Stimulated activated CD8-positive, alpha-beta memory T cell treated with anti-CD3 and anti-CD28 coated beads, Interleukin-7, amount 100 ng/mL, for 4 hours (primary cell): ENCODE measurements at places on chromosomes 1 and 21.

GRCh38 chr1:235076504-235077162, 52.0 kb downstream of the TOMM20 start:
- no peak for DNase-seq

DNA sequence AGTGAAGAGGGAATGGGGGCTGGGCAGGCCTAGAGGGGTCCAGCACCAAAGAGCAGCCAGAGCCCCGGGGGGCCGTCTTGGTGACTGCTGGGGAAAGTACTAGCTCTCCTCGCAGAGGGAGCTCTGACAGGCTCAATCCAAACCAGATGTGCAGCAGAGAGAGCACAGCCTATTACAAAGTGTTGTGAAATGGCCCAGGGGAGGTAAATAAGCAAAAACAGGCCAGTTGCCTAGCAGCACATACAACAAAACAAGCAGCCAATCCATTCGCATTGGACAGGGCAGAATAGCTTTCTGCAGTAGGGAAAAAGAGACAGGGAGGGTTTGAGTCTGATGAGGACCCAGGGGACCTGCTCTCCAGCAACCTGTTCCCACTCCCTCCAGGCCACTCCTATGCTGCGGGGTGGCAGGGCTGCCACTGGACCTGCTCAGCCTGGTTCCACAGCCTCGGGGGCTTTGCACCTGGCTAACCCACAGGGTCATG, 239.6 kb upstream of the FGGY start:
- no peak for DNase-seq

- no peak for DNase-seq
These were observed 287.1 kb downstream of the LTN1 start for GRCh38 chr21:28705616-28706015.

DNA sequence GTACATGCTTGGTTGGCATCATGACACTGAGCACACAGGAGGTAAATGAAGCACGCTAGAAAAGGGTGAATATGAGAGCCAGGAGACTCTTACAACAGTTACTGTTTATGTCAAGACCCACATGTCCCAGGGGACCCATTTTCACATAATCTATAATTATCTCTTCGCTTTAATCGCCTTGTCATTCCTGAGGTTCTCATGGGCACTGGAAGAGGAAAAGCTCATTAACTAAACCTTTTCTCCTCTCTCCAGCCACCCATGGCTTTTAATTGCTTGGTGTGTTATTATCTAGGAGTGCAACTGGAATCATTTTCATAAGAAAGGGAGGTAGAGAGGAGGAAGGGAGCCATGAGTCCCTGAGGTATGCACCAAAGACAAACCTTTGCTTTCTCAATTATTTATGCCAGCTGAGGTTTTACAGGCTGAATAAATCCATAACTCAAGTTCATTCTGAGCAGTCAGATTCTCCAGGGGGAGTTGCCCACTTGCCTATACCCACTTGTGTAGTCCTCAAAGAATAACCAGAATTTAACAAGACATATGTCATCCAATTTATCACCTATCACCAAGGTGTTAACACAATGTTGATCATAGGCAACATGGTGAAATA, 77.4 kb downstream of the ACBD6 start:
- no peak for DNase-seq

DNA sequence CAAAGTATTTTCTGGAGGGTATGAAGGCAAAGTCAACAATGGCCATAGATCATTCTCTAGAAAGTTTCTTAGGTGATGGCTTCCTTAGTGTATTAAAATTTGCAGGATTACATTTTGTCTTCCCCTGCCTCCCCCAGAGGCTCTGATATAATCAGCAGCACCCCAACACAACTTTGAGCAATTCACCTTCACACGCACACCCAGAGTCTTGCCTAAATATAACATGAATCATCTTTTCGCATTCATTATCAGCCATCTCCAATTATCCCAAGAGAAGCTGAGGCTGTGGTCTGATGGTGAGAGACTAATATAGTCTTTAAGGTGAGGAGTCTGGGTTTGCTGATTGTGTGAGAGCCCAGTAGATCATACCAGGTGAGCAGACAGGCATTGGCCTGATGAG, 343.0 kb downstream of the RRAGC start:
- no peak for DNase-seq

DNA sequence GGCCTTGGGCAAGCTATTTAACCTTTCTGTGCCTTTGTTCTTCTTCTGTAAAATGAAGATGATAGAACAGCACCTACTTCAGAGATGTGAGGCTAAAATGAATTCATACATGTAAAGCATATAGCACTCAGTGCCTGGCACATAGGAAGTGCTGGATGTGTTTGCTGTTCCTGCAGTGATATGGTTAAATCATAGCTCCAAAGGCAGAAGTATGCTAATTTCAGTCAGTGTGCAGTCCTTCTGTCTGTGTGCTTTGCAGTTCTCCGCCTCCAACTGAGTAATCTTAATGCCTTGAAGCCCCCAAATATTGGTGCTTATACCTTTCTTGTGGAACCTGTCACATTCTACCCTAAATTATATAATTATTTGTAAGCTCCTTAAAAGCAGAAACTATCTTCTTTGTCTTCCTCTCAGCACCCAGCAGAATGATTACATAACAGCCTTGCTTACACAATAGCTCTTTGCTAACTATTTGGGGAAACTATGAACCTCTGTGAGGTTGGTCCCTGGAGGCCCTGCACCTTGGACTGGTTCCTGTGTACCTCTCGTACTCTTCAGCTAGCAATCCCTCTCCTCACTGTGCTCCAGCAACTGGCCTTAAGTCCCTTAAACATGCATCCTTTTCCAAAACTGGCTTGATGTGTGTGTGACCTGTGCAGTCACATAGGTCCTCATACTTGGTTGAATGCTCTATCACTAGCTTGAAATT, 57.0 kb upstream of the CACYBP start:
- DNase-seq: no peak

GRCh38 chr1:93488207-93488606, 40.3 kb downstream of the FNBP1L start:
- DNase-seq: no peak

DNA sequence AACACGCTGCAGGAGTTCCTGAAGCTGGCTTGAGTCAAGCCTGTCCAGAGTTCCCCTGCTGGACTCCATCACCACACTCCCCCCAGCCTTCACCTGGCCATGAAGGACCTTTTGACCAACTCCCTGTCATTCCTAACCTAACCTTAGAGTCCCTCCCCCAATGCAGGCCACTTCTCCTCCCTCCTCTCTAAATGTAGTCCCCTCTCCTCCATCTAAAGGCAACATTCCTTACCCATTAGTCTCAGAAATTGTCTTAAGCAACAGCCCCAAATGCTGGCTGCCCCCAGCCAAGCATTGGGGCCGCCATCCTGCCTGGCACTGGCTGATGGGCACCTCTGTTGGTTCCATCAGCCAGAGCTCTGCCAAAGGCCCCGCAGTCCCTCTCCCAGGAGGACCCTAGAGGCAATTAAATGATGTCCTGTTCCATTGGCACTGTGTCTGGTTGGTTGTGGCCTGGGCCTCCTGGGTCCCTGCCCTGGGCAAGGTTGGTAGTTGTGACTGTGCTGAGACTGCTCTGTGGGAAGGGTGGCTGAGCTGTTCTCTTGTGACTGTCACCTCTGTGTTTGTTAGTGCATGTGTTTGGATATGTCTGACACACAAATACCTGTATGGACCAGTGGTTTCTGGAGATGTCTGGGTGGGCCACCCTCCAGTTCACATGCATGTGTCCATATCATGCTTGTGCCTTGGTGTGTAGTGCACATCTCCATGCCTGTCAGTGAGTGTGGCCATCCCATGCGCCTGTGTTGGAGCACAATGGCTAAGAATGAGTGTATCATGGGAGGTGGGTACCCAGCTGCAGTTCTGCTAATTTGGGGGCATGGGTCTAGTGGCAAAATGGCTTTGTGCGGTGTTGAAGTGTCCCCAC, 1.4 kb downstream of the SH3BGRL3 start:
- DNase-seq: no peak

DNA sequence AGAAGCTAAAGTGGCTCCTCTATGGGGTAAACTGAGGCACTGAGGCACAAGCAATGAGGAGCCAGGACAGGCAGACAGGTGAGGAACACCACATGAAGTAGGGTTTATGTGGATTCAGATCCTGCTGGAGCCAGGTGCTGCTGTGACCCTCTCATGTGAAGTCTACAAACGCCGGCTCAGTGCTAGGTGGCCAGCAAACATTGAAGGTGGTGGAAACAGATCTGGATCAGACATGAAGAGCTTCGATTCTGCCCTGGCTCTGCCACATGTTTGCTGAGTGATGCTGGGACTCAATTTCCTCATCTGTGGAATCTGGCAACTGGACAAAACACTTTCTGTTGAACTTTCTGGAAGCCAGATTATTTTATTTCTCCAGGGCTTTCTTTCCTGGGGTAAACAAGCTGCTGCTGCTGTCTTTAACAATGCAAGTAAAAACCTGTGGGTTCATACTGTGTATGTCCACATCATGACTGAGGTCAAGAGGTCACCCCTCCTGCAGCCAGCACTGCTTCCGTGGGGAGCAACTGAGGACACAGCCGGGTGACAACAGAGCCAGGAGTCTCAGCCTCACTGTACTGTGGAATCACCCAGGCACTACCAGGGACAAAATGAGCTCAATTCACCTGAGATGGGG, 33.3 kb downstream of the HMGB4 start:
- no peak for DNase-seq
